ENCODE measurements at places on chromosomes 7 and 10. TPM values are rescaled to one million over a fixed set of nuclear protein-coding genes. Genes with fewer than 3 reads are reported as not detected.

DNA sequence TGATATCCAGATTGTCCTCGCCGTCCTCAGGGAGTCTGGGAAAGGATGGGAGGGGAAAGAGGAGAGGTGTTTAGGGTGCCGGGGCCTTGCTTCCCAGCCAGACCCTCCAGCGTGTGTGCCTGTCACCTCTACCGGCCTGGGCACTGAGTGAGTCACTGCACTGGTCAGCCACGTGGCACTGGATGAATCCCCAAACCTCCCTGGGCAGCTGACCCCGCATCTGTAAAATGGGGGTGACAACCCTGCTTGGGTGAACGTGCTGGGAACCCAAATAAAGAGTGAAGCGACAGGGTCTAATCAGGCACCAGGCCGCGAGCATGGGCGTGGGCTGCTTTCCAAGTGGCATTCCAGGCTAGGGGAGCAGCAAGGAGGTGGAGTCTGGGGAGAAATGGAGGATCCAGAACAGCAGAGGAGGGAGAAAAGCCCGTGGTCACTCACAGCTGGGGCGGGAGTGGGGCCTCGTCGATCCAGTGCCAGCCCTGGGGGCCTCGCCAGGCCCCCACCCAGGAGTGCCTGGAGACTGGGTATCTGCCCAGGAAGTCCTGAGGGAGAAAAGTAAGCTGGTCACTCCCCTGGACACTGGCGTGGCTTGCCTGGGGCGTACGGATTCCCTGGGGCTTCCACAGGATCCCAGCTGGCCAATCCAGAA, 29.7 kb downstream of the KLRG2 start:
- no peak for DNase-seq

GRCh38 chr10:1328981-1329614, 272.9 kb downstream of the WDR37 start:
- no peak for DNase-seq

- no peak for DNase-seq
Measured at GRCh38 chr10:8095959-8096358, 41.5 kb downstream of the GATA3 start.

- DNase-seq, result no peak
Measured at GRCh38 chr10:50394832-50395231, 143.5 kb upstream of the ASAH2 start.

GRCh38 chr10:94315975-94316464, 46.7 kb downstream of the NOC3L start:
- DNase-seq, result no peak

- no peak for DNase-seq
Measured at GRCh38 chr10:14569274-14570060, 205.2 kb downstream of the FAM107B start.

GRCh38 chr10:79182781-79183467, 114.2 kb downstream of the ZMIZ1 start:
- no peak for DNase-seq

DNA sequence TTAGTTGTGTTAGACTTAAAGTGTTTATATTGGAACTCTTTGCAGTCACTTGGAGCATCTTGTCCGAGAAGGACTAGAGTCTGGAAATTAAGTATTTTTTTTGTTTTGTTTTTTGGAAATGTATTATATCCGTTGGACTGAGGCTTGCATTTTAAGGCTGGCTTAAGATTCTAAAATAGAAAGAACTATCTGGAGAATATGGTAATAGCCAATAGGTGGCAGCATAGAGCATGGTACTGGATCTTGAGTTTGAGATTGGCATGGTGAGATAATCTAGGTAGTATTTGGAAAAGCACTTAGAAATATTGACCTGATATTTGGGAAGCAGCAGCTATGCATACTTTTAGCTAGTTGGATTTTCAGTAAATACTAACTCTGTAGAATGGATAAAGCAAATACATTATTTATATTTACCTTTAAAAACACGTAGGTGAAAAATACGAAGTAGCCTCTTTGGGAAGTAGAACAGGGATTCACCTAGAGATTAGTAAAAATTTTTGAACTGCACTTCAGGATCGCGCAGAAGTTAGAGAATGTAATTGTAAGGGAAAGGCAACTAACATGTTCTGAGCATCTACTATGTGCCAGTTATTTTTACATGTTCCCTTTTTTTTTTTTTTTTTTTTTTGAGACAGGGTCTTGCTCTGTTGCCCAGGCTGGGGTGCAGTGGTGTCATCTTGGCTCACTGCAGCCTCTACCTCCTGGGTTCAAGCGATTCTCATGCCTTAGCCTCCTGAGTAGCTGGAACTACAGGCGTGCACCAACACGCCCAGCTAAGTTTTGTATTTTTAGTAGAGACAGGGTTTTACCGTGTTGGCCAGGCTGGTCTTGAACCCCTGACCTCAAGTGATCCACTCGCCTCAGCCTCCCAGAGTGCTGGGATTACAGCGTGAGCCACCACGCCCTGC, 78.6 kb downstream of the LCOR start:
- DNase-seq, result no peak

DNA sequence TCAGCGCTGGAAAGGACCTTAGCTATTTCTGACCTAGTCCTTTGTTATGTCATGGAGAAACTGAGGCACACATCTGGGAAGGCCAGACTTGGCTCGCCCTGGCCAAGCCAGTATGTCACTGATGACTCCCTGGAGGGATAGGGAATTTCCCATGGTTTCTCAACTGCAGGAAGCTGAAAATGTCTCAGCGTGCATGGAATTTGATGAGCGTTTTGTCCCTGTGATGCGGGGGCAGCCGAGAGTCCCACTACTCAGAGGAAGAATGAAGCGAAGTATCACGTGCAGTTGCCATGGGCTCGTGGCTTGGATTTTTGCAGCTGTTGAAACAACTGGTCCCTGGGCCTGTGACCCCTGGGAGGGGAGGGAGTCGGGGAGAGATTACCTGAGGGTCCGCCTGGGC, 44.8 kb downstream of the CLIP2 start:
- DNase-seq, result no peak

DNA sequence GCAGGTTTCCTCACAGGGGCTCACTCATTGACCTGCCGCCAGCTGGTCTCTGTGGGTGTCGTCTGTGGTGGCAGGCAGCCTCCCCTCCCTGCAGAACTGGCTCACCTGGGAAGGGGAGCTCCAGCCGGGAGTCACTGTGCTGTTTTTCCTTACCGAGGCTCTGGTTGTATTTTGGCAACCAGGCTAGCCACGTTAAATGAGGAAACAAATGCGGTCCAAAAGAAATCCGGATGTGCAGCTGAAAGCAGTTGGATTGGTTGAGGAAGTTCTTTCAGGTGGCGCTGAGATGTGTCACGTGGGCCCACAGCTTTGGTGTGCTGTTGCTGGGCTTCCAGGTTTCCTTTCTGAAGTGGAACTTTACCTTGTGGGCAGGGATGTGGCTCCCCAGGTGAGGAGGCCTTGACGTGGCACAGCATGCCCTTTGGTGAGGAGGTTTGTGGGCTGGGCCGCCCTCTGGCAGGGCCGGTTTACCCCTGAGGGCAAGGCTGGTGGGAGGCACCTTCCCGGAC, 14.2 kb downstream of the MTURN start:
- DNase-seq, result no peak

DNA sequence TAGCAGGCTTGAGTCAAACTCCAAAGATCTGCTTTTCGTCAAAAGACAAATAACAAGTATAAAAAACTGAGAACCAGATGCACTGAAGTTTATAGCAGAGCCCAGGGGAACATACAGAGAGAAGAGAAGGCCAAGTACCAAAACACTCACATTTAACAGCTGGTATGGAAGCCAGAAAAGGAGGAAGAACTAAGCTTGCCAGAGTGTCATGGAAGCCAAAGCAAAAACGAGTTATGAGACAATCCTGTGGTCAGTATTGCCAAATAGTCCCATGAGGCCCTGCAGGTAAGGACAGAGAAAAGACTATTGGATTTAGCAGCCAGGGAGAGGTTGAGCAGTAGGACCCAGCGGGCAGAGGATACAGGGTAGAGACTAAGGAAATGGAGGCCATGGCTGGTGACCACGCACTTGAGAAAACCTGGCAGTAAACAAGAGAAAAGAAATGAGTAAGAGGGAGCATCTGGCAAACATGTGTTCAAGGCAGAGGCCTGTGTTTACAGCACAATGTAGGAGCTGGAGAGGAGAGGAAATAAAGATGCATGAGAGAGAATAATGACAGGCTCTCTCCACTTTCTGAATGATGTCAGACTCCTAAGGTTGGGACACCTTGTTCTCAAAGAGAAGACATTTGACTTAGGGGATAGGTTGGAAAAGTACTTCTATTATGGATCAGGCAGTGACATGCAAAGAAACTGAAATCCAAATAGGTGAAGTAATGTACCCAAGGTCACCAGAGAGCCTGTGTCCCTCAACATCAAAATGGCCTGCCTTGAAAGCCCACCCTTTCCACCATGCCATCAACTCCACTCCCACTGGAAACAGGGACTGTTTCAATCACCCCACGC, 9.1 kb downstream of the CREB3L2 start:
- peak; percentile 77 for DNase-seq

DNA sequence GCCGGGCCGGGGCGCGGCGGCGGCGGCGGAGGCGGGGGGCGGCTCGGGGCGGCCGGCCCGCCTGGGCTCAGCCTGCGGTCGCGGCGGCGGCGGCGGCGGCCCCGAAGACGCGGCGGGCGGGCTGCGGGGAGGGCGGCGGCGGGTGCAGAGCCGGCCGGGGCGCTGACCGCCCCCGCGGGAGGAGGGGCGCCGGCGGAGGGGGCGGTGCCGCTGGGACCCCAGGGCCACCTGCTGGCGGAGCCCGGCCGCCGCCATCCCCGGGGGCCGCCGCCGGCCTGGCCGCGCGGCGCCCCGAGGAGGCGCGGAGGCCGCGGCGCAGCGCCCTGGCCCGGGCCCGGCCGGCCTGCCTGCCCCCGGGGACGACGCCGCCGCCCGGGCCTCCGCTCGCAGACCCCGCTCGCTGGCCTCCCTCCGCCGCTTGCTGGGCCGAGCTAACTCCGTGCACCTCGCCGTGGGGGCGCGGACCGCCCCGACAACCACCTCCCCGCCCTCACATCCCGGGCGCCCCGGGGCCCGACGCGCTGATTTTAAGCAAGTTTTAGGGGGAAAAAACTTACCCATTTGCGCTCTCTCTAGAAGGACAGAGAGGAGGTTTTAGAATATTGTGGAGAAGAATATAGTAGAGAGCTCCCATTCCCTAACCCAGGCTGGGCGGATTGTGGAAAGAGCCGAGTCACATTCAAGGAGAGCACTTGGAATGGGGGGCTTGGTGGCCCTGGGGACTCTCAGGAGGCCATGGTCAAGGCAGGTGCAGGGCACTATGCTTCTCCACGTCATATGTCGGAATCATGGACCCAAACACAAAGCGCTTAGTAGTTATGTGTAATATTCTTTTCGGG, at the start of gene BEND7:
BEND7 (minus strand) TSS at position 140 of the 839 bp plus-strand sequence. CDS start 481 bp downstream, outside the sequence.
- DNase-seq, result no peak

DNA sequence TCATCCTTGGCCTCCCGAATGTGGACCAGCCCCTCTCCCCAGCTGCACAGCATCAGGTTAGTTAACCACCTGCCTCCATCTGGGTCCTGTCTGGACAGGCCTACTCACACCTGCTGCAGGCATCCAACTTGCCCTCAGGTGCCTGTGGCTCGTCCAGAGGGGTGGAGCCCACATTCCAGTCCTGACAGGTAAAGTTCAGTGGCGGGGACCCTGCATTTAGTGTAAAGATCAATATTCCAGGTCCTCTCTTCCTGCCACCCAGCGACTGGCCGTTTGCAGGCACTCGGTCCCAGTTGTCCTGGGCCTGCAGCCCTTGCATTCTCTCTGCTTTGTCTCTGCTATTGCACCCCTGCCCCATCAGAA, 15.0 kb downstream of the HTRA1 start:
- no peak for DNase-seq

GRCh38 chr7:13217768-13218167, 530.3 kb downstream of the ARL4A start:
- no peak for DNase-seq

DNA sequence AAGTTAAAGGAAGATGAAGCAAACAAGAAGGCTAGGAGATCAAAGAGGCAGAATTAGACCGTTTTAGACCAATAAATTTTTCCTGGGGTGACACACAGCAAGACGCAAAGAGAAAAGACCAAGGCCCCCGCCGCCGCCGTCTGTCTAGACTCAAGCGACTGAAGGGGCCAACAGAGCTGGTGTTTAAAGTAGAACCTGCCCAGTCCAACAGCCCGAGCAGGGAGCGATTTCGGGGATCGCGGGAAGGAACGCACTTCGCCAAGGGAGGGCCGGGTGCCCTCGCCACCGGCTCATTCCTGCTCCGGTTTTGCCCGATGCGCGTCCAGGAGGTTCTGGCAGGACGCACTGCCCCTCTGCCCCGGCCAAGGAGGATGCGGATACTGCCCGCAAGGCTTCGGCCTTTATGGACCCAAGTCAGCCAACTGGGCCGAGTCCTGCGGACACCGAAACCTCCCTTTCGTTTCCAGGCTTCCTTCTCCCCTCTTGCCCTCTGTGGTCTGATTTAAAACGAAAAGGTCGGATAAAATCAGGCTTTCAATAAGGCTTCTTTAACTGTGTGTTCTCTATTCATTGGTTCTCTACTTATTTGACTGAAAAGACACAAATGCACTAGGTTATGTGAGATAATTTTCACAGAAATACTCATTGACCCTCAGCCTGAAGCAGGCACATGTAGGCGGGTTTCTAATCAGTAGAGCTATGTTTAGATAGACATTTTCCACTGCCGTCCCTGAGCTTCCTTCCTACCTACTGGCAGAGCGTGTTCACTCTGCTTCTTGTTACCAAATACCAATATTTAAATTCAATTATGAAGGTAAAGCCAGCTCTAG, 2.2 kb upstream of the HOXA7 start:
- no peak for DNase-seq

- no peak for DNase-seq
Measured at GRCh38 chr7:72453471-72453870, 41.3 kb upstream of the CALN1 start.

DNA sequence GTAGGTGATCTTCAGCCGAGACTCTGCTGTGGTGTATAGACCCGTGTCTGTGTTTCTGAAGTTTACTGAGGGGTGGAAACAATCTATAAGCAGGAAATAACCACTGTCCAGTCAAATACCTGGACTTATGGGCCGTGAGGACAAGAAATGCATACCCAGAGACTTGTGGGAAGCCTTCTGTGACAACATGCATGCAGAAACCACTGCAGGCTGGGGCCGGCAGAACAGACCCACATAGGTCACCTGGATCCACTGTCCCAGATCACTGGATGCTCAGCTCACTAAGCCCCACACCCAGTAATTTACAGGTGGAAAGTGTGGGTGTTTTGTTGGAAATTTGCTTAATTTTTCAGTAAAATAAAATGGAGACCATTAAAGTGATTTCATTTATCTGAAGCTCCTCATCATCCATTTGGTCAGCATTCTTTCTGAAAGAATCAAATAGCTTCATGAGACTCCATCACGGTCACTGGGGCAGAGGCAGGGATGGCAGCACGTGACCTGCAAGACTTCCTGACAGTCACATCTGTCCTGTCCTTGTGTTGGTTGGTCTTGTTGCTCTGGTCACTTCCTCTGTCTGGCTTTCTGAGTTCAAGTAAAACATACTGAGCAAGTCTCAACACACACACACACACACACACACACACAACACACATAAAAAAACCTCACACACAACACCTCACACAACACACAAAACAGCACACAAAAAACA, 108.3 kb downstream of the TNS3 start:
- DNase-seq, result no peak

- no peak for DNase-seq
Measured at GRCh38 chr10:131657318-131657984, 243.4 kb upstream of the PPP2R2D start.

GRCh38 chr10:76382381-76382851, 951.0 kb downstream of the LRMDA start:
- no peak for DNase-seq

LDB3 gene
- 1.1 TPM for total RNA-seq

INTS1 gene
- 34.9 TPM for total RNA-seq

GIMAP2 gene
- total RNA-seq, result not detected

WDFY4 gene
- not detected for total RNA-seq

NCF1 gene
- not detected for total RNA-seq

OTUD1 gene
- 3.8 TPM for total RNA-seq

CRYGN gene
- total RNA-seq, result not detected

ADAMTS14 gene
- 0.66 TPM for total RNA-seq

FZD1 gene
- total RNA-seq, result 9.9 TPM

ETV1 gene
- 4.7 TPM for total RNA-seq

All from SJSA1 (cell line).